ENCODE measurements at places on chromosomes 4 and X.

DNA sequence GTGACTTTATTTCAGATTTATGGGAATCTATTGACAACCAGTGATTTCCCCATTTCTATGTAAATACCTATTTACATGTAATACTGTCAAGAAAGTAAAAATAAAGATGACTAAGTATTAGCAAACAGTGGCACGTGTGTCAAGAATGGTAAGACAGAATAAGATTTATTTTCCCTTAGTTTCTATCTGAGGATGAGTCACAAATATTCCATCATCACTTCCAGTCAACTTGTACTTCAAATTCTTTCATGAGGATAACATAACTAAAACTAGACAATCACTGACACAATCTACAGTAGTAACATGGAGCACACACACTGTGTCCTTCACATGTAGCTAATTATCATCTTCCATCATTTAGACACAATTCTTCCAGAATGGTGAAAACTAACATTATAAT lies 625.3 kb upstream of the PCDH7 start:
- DNase-seq = no peak

DNA sequence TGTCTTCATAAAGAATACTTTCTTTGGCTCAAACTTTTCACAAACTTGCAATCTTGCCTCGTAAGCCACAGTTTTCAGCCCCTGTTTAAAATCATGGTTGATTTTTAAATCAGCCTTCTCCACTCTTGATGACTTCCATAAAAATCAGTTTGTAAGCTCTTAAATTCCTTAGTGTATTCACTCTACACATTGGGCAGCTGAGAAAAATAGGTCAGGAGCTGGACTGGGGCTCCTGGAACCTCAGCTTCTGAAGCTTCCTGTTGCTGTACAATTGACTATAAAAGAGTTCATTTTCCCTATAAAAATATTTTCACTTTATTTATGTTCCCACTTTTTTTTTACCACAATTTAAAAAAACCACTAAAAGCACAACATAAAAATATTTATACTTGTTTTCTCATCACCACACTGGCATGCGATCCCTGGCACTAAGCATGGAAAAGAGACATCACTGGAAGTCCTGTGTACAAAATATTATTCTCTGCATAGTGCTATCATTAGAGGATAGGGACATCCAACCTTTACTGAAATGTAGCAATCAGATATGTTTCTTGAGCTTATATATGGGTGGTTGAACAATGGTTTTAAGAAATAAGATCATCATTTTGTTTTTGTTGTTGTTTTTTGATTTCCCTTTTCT lies 345.7 kb downstream of the FBXO8 start:
- DNase-seq = no peak

DNA sequence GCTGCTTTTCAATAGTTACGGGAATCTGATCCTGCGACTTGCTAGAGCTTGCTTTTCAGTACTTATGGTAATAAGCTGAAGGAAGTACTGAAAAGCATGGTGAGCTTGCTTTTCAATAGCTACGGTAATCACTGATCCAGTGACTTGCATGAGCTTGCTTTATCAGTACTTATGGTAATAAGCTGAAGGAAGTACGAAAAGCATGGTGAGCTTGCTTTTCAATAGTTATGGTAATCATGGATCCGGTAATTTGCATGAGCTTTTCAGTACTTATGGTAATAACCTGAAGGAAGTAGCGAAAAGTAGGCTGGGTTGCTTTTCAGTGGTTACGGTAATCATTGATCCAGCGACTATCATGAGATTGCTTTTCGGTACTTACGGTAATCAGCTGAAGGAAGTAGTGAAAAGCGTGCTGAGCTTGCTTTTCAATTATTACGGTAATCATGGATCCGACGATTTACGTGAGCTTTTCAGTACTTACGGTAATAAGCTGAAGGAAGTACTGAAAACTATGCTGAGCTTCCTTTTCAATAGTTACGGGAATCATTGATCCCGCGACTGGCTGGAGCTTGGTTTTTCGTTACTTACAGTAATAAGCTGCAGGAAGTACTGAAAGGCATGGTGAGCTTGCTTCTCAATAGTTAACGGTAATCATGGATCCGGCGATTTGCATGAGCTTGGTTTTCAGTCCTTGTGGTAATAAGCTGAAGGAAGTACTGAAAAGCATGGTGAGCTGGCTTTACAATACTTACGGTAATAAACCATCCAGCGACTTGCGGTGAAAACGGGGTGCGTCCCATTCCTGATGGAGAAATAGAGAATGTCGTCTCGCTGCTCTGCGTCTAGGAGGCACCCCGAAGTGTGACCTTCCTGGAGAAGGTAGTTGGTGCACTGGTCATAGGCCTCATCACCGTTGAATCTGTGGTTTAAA lies 6.5 kb downstream of the CRLF2 start:
- no peak for DNase-seq

- DNase-seq = no peak
Measured at GRCh38 chrX:148530464-148531077, 30.2 kb downstream of the AFF2 start.

GRCh38 chr4:41994461-41994985 lies 4.2 kb downstream of the SLC30A9 start:
- no peak for DNase-seq

- DNase-seq = no peak
Measured at GRCh38 chr4:76708971-76709771, 188.8 kb downstream of the SOWAHB start.

GRCh38 chr4:2649604-2650114 lies 106.5 kb downstream of the TNIP2 start:
- DNase-seq = no peak

DNA sequence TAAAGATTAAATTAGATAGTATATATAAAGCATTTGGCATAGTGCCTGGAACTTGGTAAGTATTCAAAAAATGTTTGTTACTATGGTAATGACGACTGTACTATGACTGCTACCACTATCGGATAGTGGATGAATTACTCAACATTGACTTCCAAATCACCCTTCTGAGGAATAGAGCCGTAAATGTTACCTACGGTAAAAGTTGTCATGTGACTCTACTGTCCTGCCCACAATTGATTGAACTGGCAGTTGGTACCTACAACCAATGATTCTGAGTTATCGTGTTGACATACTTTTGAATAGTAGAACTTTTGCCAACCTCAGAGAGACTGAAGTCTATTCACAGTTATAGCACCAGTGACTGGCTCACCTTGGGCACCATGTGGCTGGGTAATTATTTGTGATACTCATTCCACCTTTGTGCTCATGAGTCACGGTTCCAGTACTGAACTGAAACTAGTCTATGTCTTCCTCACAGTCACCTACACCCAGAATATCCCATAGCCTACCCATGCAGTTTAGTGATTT lies 185.5 kb upstream of the PITX2 start:
- DNase-seq = no peak

DNA sequence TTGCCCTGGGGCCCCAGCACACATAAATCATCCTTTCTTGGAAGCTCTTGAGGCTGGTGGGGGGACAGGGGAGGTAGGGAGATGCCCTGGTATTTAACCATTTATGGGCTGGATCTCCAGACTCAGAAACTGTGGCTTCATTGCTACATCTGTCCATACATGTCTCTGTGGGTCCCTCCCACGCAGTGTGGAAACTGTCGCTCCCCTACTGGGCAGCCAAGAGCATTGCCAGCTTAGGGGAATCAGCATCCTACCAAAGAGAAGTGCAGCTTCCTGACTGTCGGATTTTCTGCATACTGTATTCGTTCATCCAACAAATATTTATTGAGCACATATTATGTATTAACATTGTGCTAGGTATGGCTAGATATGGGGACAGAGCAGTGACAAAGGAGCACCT lies 3.7 kb downstream of the GRIPAP1 start:
- no peak for DNase-seq

- no peak for DNase-seq
Measured at GRCh38 chr4:113442826-113443225, 318.7 kb downstream of the CAMK2D start.

- no peak for DNase-seq
Measured at GRCh38 chr4:1554876-1555265, 129.2 kb downstream of the FAM53A start.

GRCh38 chr4:79682801-79683530 lies 274.9 kb upstream of the GK2 start:
- no peak for DNase-seq

- DNase-seq = no peak
Measured at GRCh38 chr4:2604614-2605013, 68.2 kb downstream of the FAM193A start.

GRCh38 chrX:45046417-45046816 lies 154.3 kb downstream of the DIPK2B start:
- no peak for DNase-seq

GRCh38 chrX:11558972-11559371 lies 106.7 kb downstream of the ARHGAP6 start:
- no peak for DNase-seq

DNA sequence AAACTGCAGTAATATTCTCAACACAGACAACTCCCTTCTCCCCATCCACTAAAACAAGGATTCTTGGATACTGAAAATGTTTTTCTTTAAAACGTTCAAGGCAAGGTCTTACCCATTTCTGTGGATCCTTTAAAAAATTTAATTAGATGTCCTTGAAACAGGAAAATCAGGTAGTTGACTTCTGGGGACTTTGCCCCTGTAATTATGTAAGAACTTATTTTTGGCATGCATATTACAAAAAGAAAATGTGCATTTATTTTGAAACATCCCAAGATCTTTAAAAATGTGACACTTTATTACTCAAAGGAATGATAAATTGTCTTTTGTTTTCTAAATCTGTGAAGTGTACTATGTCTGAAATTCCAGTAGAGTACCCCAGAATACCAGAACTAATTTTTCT lies 25.8 kb downstream of the GUCY1B1 start:
- DNase-seq = no peak
